Stimulated activated CD4-positive, alpha-beta T cell treated with anti-CD3 and anti-CD28 coated beads, Interleukin-15, amount 100 ng/mL, for 1 hour (primary cell): ENCODE measurements at places on chromosomes 16 and 17.

DNA sequence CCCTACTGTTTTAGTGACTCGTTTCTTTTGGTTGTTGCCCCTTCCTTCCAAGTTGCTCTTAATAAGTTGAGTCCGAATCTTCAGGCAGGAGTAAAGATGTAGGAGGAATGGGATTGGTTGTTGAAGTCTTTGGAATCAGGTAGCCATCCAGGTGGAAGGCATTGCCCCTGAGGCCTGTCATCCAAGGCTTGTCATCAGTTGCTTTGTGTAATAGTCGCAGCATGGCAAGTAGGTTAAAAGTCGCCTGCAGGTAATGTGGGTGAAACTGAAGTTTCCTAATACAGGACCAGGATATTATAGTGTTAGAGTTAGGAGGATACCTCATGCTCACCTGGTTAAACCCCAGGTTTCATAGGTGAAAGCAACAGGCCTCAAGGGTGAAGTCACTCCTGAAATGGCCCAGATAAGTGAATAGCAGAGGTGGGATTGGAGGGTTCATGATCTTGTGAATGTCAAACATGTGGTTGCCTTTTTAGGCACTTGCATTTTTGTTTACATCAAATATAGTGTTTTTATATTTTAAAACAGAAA lies 934 bp downstream of the PCTP start:
- DNase-seq, result no peak

- DNase-seq, result no peak
These were observed 176.6 kb upstream of the SDK2 start for GRCh38 chr17:73820686-73821448.

- no peak for DNase-seq
These were observed 696.9 kb downstream of the WWOX start for GRCh38 chr16:78796221-78796866.

DNA sequence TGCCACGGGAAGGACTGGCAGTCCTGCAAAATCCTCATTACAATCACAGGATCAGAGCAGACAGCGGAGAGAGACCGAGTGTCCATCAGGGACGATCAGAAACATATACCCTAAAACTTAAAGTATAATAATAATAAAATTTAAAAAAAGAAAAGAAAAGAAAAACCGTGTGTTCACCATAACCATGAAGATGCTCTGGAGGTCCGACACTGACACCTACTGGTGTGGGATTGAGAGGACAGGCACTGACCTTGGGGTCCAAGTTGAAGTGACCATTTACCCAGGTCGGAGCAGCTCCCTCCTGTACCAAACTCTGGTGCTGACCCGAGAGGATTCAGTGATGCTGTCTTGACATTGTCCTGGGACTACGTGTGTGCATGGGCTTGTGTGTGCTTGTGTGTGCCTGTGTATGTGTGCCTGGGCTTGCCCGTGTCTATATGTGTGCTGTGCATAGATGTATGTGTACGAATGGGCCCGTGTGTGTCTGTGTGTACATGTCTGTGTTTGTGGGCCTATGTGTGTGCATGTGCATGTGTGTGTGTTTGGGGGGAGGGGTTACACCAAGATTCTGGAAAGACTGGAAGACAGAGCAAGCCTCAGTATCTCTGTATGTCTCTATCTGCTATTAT lies 10.0 kb upstream of the CD300LD start:
- no peak for DNase-seq

DNA sequence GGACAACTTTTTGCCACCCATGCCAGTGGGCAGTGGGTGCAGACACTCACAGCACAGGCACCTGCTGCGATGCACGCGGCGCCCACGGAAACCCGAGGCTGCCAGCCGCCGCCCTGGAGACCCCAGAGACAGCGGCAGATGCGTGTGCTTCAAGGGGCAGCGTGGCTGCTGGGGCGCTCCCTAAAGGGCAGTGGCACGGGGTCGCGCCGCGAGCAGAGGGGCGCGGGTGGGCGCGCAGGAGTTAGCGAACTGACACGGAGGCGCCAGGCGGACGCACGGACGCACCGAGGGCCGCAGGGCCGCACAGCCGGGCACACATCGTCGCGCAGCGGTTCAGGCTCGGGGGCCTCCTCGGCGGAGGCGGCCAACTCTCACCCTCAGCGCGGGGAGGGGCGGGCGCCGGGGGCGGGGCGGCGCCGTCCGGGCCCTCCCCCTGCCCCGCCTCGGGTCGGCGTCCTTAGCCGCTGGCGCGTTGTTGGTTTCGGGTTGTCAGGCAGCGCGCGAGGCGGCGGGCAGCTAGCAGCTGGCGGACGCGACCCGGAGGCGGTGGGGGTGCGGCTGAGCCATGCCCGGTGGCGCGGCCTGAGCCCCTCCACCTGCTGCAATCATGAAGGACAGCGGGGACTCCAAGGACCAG lies at the start of gene KIF19:
TSS of gene KIF19 (plus strand) at position 484 of the 637 bp plus-strand sequence. CDS start at position 608, 124 bp downstream.
- DNase-seq, result peak; percentile 41

DNA sequence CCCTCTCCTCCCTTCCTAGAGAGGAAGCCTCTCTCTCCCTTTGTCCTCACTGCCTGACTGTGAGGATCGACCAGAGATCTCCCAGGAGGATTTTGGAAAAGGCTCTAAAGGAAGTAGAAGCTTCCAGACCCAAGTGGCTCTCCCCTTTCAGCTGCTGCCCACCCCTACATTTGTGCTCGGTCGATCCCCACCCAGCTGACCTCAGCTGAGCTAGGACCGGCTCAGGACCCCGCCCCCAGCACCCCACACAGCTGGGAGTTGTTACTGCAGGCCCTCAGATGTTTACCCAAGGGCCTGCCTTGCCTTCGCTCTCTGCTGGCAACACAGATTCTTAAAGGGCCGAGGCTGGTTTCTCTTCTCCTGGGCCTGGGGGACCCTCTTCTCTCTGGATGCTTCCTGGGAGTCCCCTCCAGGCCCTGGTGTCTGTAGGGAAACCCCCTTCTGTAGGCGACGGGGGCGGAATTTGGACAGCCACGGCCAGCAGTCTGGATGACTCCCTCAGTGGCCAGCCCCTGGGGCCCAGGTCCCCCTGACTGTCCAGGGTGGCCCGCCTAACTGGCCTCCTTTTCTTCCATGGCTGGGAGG lies 26.9 kb upstream of the TIMP2 start:
- no peak for DNase-seq

DNA sequence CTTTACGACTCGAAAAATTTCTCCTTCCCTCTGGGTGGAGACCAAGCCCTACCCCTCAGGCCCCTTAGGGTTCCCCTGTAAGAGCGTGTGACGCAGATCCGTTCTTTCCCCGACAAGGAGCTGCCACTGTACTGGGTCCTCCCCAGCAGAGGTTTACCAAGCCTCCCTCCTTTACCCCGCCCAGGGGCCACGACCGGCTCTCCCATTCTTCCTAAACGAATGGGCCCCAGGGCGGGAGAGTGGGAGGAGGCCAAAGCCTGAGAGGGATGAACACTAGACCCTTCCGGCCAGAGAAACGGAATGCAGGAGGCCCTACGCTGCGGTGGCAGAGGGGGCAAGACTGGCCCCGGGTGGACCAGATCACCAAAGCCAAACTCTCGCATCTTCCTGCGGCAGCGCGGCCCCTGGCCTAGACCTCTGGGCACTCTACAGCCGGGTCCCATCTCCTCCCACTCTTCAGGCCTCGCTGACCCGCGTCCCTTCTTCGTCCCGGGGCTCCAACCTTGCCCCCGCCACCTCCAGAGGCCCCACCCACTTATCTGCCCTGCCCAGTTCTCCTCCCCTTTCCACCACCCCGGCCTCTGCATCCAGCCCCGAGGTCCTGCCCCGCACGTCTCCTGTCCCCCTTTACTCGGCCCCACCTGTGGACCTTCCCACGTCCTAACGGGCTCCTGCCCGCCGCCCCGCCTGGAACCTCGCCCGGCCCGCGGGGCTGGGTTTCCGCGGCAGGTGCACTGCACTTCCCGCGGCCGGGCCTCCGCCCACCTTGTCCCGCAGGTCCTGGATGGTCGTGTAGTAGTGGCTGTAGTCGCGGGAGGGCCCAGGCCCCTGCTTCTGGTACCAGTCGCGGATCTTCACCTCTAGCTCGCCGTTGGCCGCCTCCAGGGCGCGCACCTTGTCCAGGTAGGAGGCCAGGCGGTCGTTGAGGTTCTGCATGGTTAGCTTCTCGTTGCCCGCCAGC lies 765 bp downstream of the KRT19 start:
- DNase-seq, result no peak

DNA sequence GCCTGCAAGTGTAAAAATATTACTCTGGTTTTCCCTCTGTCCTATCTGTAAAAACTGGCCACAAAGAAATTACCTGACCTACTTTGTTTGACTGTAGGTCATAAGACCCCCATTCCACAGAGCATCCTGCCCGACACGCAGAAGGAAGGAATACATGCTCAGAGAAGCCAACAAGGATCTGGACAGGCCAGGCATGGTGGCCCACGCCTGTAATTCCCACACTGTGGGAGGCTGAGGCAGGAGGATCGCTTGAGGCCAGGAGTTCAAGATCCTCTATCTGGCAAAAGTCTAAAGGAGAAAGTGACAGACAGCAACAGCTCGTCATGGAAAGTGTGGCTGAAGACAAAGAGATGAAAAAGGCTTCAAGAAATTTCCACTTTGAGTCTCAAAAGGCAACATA lies 78.2 kb upstream of the RNU2-1 start:
- no peak for DNase-seq

- DNase-seq, result no peak
These were observed 10.2 kb downstream of the CIBAR2 start for GRCh38 chr16:85101956-85102630.

DNA sequence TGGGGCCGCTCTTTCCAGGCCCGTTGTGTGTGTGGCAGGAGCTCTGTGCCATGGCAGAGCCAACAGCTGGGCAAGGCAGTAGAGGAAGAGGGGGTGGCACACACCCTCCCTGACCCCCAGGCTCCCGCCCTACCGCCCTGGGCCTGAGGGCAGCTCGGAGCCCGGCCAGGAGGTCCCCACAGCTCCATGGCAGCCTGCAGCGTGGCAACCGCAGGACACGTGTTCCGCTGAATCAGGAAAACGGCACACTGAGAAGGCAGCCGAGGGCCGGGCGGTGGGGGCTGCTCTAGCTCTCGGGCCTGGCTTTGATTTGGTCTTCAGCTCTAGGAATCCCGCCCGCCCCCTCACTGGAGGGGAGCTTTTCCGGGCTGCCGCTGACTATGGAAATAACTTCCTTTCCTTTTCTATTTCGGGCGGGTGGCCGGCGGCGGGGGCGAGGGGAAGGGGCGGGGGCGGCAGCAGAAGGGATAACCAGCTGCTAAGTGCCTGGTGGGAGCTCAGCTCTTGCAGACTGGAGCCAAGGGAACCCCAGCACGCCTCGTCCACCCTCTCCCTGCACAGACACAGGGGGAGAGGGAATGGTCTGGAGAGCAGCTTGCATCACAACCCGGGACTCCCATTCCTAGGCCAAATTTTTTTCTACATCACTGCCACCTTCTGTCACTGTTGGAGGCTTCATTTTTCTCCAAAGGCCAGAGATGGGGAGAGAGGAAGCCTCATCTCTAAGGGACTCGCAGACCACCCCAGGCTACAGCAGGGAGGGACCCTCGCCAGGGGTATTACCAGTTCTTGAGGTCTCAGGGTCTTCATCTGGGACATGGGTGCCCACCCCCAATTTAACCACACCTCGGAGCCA lies 24.8 kb upstream of the MRPS23 start:
- peak; percentile 14 for DNase-seq

DNA sequence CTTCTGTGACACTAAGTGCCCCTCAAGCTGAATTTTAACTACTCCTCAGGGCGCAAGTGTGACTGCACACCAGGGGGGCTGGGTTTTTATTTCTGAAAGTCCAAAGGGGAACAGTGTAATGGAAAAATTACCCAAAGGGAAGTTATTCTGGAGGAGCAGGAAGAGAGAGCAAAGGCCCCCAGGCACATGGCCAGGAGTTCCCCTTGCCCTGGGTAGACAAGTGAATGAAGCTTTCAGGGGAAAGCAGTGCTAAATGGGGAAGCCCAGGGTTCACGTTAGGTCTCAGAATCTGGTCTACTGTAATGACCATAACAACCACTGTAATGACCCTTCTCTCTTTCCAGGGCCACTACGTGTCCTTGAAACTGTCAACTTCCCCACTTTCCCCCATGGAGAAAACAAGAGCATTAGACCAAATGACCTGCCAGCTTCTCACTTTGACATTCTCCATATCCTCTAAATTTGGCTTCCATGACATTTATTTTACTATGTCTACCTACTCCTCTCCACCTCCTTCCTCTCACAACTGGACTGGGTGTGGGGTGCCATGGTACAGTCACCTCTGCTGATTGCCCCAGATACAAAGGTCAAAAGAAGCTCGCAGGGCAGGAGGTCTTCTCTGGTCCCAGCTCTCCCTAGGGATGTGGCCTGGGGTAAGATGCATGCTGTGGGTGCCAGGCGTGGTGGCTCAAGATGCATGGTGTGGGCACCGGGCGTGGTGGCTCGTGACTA lies 34.1 kb upstream of the MMP2 start:
- DNase-seq, result no peak

DNA sequence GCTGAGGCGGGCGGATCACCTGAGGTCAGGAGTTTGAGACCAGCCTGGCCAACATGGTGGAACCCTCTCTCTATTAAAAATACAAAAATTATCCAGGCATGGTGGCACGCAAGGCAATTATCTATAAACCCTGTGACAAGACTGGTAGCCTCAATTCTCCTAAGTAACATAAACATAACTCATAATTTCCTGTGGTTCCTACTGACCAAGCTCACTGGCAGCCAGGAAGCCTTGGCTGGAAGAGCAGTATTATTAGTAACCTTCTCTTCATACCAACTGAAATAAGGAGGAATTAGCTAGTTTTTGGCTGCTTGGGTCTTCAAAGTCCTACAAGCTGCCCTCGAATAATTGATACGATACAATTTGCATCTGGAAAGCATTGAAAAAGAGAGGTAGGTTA lies 31.6 kb upstream of the LRRC37A3 start:
- no peak for DNase-seq

DNA sequence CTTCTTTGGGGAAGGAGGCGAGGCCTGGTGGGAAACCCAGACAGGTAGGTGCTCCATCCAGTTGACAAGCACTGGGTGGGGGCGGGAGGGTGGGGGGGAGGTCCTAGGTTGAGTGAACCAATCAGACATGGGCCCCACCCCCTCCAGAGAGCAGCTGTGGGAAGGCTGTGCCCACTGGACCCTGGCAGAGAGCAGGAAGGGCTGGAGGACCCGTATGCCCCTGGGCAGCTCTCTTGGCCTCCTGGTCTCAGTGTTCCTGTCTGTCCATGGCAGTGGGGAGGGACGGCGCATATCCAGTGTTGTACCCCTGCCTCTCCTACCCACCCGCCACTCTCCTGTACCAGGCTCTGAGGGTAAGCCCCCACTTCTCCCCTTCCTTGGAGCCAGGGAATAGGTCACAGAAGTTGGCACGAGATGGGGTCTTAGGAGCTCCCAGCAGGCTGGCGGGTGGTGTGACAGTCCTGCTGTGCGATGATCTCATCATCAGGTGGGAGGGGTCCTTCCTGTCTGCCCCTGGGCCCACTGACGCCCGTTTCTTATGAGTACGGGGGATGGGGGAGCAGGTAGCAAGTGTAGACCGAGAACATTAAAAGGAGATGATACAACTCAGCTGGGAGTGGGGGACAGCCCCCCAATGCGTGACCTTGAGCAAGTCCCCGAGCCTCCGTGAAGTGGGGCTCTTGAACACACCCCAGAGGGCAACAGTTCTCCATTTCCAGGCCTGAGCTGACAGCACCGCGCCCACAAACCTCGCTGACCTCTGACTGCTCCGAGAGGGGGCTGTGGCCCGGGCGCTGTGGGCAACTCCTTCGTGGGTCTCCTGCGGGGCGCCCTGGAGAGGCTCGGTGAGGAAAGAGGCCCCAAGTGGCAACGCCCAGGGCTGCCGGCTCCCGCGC lies 1.2 kb upstream of the ZFPM1 start:
- no peak for DNase-seq

GRCh38 chr16:24988593-24989338 lies 26.4 kb downstream of the ARHGAP17 start:
- DNase-seq, result no peak
